ENCODE measurements at places on chromosomes 1 and 21.

- DNase-seq = no peak
These were observed 46.7 kb upstream of the SAMD13 start for GRCh38 chr1:84254703-84255238.

GRCh38 chr1:114258633-114259032 lies 105.0 kb upstream of the SYT6 start:
- DNase-seq = no peak

- no peak for DNase-seq
These were observed 37.4 kb downstream of the PTP4A2 start for GRCh38 chr1:31900790-31901189.

DNA sequence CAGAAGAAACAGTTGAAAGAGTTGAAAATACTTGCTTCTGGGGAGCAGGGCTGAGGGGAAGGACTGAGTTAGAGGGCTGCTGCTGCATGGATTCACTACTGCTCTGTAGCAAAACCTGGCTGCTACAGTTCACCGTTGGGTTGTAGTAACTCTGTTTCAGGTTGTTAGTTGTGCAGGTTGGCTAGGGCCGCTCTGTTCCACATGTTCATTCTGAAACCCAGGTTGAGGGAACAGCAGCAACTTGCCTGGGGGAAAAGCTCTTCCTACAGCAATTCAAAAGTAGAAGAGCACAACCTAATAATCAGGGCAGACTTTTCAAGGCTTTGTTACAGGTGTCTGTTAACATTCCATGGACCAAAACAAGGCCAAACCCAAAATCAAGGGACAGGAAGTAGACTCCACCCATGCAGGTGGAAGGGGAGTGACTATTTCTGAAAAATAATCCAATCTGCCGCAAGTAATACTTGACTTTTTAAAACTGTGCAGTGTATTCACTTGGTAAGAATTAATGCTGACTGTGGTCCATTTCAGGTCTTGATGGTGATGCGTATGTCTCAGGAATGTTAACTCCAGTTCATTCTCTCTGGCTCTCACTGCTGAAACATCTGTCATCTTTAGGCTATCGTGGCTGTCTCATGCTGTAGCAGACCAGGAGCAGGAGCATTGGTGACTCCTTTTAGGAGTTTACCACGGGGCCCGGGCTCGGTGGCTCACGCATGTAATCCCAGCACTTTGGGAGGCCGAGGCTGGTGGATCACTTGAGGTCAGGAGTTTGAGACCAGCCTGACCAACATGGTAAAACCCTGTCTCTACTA lies 5.1 kb upstream of the PARK7 start:
- no peak for DNase-seq

GRCh38 chr1:156050376-156050775 lies 3.2 kb downstream of the UBQLN4 start:
- peak; percentile 61 for DNase-seq
